Mucosa of descending colon (tissue), 3 donors: ENCODE measurements at places on chromosomes 16 and 17.

DNA sequence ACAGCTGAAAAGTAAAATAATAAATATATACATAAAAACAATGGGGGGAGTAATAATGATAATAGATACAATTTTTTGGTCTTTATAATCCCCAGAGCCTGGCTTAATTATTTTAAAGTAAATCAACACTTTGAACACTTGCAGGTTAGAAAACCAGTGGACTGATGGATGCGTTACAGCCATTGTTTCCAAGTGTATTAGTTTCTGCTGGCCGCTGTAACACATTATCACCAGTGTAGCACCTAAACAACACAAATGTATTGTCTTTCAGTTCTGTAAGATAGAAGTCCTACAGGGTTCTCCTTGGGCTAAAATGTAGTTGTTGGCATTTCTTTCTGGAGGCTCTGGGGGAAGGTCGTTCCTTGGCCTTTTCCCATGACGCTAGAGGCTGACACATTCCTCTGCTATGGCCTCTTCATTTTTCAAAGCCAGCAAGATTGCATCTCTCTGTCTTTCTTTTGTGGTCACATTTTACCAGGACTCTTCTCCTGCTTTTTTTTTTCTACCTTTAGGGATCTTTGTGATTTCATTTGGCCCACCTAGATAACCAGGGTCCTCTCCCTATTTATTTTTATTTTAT, 116.8 kb downstream of the WWOX start:
- no peak for DNase-seq

- peak; percentile 58 for DNase-seq
These were observed 23.3 kb downstream of the SLC38A7 start for GRCh38 chr16:58661199-58661830.

GRCh38 chr16:48636521-48636920, 26.5 kb upstream of the N4BP1 start:
- DNase-seq: no peak

GRCh38 chr16:56356276-56357240, 68.8 kb downstream of the AMFR start:
- peak; percentile 82 for DNase-seq

GRCh38 chr16:19980632-19981265, 92.9 kb downstream of the GPR139 start:
- DNase-seq: no peak

- DNase-seq: no peak
These were observed 155.8 kb downstream of the CYB561 start for GRCh38 chr17:63290351-63290750.

GRCh38 chr17:66829386-66829864, 5.5 kb upstream of the CACNG5 start:
- DNase-seq: peak; percentile 46

- no peak for DNase-seq
These were observed 5.4 kb downstream of the NFATC3 start for GRCh38 chr16:68090533-68090932.

DNA sequence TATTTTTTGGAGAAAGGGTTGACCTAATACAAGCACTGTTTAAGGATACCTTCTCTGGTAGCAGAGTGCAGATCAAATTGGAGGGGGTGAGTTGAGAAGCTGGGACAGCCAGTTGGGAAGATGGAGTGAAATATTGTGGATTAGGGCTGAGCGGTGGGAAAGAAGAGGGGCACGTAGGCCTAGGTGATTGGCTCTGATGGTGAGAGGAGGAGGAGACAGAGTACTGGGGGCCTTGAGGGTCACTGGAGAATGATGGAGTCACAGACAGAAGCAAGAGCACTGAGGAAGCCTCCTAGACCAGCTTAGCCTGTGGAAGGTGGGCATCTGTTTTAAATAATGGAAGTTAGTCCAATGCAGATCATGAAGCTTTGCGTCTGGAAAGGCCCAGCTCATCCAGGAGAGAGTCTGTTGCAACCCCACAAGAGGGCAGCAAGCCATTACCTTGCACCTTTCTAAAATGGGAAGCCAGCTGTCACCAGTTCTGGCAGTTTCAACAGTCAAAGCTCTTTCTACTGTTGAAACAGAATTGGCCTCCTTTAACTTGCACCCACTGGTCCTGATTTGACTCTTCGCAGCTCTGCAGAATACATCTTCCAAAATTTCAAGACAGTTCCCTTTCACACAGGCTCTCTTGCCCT, 11.8 kb downstream of the SLC9A5 start:
- peak; percentile 54 for DNase-seq

GRCh38 chr17:4109449-4109848, 33.4 kb downstream of the ZZEF1 start:
- DNase-seq: no peak

- no peak for DNase-seq
These were observed 66.5 kb downstream of the RBFOX3 start for GRCh38 chr17:79544142-79544914.

DNA sequence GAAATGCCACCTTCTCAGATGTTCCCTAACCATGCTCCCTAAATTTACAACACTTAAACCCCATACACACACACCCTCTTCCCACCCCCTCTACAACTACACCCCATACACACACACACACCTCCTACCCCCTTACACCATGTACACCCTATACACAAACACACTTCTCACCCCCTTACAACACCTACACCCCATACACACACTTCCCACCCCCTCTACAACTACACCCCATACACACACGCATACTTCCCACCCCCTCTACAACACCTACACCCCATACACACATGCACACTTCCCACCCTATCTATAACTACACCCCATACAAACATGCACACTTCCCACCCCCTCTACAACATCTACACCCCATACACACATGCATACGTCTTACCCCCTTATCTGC, 172.0 kb downstream of the SLC39A11 start:
- no peak for DNase-seq

- DNase-seq: no peak
These were observed 91.4 kb downstream of the SYCE1L start for GRCh38 chr16:77290451-77291115.

DNA sequence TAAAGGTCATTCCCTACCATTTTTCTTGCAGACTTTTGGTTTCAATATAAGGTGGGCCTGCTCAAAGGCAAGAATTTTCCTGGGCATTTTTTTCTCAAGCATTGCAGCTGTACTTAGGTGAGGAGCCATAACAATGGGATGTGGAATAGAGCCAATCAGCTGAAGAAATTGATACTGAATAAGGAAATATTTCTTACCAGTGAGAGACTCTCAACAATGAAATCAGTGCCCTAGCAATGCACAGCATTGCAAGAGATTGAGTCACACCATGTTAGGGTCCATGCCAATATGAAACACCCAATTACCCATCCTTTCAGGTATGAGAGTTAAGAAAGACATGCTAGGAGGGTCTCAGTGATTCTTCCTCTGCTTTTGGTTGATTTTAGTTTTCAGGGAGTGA, 237.6 kb downstream of the SOX9 start:
- DNase-seq: no peak

DNA sequence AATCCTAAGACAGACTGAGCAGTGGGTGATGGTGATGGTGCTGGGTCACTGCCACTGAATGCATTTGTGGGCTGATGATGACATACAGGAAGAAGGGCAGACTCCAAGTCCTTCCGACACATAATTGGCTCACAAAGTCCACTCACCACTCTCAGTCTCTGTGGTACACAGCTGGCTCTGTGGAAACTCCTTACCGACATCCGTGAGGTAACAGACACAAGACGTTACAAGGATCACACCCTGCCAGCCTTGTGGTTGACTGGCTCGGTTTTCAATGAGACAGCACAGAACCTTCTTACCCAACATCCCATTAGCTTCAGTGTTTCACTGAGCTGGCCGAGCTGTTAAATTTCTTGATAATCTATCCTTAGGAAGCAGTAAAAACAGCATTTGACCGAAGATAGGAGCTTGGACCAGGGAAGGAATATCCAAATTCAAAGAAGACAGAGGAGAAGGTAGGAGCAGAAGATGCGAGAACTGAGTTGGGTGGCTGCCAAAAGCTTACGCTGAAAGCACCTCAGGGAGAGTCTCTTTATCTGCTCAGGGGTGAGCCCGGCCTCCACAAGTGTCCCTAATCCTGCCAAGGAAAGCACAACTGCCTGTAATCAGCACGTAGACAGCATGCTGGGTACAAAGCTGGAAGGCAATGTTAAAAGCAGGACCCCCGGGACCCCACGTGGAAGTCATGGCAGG, 5.5 kb upstream of the MXRA7 start:
- DNase-seq: no peak

DNA sequence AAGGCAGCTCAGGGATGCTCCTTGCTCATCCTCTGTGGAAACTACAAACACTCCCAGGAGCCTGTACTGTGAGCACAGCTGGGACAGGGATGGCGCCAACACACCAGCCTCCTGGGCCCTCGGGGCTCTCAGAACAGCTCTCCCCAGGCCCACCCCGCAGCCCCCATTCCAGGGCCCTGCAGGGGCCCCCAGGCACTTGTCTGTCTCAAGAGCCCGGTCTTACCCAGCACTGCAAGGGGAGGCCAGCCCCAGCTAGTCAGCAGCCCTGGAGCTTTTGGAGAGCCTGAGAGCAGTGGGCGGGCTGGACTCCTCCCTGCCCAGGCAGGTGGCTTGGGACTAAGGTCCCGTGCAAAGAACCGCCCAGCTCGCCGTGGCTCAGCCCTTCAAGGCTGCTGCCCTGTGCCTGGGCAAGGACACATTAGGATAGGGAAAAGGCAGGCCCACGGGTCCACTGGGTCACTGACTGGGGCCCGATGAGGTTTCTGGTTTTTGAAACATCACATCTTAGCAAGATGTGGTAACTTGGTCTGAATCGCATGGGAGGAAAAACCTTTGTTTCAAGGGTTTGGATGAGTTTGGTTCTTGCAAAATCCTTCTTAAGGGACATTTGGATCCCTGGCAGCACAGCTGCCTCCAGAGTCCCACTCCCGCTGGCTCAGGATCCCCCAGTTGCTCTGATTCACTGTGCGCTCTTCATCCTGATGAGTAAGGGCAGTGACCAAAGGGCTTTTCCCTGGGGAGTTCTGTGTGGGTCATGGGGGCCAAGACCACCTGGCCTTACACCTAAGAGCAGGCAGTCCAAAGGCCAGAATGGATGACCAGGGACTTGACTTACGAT, 2.8 kb downstream of the DNASE1L2 start:
- no peak for DNase-seq

DNA sequence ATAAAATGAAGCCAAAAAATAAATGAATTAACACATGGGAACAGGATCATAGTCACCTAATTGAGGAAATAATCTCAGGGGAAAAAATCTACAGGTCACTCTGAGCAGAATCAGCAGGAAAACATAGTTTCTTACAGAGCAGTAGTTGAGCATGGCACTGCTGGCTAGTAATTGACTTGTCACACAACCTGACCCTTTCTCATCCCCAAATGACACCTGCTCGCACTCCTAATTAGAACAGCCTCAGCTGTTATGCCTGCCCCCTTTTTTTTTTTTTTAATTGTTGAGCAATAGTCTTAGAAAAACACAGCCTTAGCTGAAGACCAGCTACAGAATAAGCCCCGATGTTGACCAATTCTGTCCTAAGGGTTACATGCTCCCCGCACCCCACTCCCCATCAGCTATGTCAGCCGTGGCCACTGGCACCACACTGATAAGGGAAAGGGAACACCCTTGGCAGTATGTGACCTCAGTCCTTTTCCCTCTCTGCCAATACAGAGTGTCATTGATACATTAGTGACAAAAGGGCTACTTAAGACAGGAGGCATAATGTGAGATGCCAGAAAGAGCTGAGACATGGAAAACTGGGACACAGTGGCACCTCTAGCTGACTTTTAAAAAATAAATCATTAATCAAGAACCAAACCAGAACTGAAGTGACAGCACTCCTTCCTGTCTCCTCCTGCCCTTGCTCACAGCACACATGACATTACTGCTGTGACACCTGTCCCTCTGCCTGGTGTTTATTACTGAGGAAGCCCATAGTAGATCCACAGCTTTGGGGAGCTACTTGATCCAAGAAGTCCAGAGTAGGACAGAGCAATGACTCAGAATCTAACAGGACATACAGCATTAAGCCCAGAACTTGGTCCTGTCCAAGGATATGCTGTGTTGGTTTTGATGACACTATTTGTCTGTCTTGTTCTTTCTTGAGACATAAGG, 41.7 kb downstream of the WDR59 start:
- no peak for DNase-seq

- no peak for DNase-seq
These were observed 7.3 kb downstream of the GSE1 start for GRCh38 chr16:85620374-85620773.

DNA sequence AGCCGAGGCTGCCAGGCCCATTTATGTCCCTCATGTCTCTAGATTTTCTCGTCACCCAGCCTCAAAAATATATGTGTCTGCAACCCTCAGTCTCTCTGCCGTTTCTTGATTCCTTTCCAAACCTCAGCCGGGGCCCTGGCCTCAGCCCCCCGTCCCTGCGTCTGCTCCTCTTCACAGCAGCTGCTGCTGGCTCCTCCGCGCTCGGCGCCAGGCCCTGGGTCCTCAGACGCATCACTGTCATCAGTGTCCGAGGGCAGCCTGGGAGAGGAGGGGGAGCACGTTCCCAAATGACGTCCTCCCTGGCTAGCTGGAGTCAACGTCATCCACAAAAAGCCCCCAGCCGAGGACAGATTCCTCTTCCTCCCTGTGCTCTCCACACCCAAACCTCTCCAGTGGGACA, 2.3 kb downstream of the TSR3 start:
- no peak for DNase-seq

DNA sequence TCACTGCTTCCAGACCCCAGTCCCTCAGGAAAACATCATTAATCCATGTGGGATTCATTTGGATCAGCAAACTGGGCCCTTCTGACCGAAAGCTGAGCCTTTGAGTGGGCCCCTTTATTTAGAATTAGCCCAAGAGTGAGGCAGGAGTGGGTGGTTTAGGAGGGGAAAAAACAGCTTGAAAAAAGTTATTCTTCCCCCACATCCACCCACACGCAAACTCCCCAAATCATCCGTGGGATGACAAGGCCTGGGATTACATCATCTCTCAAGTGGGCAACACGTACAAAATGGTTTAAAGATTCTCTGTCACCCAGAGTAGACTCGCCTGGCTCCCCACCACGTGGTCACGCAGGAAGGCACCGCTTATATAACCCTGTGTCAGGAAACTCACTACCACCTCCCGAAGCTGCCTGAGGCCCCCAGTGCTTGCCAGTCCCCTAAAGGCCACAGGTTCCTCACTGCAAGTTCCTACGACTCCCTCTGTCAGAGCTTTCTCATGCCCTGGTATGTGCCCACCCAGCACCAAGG, 27.6 kb downstream of the GSG1L start:
- no peak for DNase-seq

DNA sequence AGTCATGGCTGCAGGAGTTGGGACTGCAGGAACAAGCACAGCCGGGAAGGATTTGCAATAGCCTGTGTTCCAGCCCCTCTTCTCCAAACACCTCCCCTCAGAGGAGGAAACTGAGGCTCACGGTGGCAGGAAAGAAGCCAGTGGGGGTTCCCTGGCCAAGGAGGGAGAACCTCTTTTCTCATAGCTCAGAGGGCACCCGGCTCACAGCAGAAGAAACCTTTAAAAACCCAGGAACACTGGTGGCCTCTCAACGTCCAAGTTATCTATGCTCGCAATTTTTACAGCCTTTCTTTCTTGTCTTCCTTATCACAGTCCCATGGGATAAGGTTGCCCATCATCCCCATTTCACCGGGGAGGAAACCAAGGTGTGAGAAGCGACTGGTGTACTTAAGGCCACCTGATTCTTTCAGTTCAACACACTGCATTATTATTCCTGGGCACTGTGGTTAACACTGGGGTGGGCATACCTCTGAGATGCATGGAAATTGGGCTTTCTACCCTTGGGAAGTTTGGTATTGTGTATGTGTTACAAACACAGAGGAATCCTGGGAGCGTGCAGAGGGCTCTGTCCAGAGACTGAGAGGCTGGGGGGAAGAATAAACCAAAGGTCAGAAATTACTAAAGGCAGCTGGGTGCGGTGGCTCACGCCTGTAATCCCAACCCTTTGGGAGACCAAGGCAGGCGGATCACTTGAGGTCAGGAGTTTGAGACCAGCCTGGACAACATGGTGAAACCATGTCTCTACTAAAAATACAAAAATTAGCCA, 791 bp upstream of the ZNF629 start:
- DNase-seq: no peak

GRCh38 chr17:17093764-17094163, 51.5 kb downstream of the MPRIP start:
- DNase-seq: no peak
